Left colon (tissue), 2 donors: ENCODE measurements at places on chromosomes 12 and 14.
A peak's percentile ranks its signal among the peaks of the same experiment; 100 is the strongest.

- DNase-seq, result no peak
Observed at GRCh38 chr12:128381541-128381940, 114.6 kb downstream of the TMEM132C start.

- DNase-seq, result no peak
Observed at GRCh38 chr14:24795406-24795805, 161.4 kb upstream of the GZMB start.

DNA sequence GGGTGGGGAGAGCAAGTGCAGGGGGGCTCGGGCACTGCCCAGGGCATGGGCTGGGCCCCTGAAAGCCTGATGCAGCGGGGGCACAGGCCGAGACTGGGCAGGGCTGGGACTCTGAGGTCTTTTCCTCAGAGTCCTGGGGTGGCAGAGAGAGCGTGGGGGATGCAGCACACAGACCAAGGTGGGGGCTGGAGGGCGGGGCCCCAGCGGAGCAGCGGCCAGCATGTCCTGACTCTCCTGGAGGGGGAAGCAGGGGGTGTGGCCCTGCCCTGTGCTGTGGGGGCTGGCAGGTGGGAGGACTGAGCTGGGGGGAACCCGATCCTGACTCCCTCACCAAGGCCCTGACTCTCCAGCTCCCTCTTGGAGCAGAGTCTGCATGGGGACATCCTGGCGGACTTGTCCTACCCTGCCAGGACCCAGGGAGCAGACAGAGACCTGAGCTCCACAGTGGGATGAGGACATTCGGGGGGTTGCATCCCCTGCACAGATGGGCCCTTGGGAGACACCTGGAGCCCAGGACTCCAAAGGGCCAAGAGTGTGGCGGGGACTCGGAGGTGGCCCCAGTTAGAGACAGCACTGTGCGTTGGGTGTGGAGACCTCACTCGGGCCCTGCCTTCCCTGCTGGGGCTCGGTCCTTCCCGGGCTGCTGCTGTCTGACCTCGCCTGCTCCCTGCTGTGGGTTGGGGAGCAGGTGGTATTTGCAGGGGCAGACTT, 326.1 kb downstream of the TMEM121 start:
- DNase-seq, result no peak

- DNase-seq, result no peak
Observed at GRCh38 chr12:76666290-76666835, 97.6 kb upstream of the ZDHHC17 start.

DNA sequence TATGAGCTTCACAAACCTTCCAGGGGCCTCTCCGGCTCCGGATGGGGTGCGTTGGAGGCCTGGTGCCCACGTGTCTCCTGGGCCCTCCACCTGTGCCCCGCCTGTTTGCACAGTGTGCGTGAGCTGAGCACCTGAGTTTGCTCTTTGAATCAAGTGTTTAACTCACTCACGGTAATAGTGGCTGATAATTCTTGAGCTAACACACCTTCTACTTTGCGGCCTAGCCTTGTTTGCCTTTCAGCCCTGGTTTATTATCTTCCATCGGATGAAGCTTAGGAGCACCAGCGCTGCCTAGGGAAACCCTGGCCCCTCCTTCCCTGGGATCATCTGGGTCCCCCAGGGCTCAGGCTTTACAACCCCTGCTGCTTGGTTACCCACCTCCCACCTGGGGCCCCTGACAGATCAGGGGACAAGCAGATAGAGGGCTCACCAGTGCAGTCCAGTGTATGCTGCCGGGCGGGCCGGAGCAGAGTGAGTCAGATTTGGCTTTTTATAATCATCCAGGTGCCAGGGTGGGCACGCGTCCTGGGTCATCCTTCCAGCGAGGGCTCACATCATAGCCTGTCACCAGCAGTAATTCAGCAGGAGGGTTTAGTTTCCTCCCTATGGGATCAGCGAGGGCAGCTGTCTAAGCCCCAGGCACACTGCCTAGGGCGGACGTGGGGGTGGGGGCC, 62.8 kb upstream of the RFLNA start:
- peak; percentile 74 for DNase-seq

DNA sequence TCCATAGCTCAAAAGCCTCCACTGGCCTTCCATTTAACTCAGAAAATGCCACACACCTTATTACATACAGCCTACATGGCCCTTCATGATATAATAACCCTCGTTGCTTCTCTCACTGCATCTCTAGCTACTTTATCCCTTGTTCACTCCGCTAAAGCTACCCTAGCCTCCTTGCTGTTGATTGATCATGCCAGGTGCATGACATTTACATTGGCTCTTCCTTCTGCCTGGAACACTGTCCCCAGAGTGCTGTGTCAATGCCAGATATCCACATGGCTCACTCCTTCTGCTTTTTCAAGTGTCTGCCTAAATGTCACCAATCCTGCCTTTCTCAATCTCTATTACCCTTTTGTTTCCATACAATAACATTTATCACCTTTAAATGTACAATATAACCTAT, 58.3 kb downstream of the CAND1 start:
- DNase-seq, result no peak

DNA sequence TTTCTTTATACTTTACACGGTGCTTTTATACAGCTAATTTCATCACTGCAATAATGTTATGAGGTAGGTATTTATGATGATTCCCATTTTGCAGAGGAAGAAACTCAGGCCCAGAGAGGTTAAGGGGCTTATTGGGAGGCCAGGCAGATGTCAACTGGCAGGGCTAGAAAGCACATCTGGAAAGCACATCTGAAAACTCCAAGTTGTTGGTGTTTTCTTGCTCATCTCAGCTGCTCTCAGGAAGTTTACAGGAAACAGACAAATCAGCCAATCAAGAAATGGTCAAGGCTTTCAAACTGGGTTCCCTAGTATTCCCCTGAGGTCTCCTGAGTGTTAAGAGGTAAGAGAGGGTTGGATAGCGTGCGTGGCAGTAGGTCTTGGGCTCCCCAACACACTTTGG, 124.1 kb upstream of the MED13L start:
- no peak for DNase-seq

DNA sequence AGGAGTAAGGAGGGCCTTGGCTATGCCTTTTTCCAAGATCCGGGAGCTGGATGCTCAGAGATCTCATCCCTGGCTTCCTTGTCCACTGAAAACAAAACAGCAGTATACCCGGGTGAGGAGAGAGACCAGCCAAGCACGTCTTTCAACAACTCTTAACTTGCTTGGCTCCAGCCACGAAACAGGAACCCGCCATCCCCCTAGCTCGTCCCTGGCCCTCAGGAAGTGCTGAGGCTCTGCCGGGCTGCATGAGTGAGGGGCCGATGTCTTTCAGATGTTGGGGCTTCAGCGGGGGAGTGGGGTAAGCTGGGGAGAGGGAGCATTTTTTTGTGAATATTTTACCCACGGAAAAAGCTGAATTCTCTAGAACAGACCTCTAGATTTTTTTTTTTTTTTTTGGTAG, 231.1 kb downstream of the CACNA1C start:
- no peak for DNase-seq

GRCh38 chr14:40955131-40955505, 651.6 kb upstream of the LRFN5 start:
- no peak for DNase-seq

- DNase-seq, result no peak
Observed at GRCh38 chr12:129558036-129558435, 345.8 kb downstream of the TMEM132D start.

DNA sequence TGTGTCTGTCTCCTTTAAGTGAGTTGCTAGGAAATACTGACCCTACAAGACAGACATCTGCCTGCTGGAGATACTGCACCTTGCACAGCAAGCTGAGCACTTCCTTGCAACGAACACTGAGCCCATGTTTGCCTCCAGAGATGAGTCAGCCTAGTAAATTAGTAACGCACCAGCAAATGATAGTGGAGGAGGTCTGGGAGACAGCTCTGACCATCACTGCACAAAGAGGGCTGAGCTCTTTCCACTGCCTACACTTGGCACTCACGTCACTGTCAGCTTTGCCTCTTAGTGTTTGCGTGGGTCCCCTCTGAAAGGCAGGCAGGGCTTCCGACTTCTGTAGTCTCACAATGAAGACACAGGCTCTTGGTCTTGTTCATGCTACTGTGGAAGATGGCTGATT, 109.0 kb downstream of the APAF1 start:
- no peak for DNase-seq

- DNase-seq, result no peak
Observed at GRCh38 chr12:15801770-15802744, 12.9 kb upstream of the EPS8 start.

DNA sequence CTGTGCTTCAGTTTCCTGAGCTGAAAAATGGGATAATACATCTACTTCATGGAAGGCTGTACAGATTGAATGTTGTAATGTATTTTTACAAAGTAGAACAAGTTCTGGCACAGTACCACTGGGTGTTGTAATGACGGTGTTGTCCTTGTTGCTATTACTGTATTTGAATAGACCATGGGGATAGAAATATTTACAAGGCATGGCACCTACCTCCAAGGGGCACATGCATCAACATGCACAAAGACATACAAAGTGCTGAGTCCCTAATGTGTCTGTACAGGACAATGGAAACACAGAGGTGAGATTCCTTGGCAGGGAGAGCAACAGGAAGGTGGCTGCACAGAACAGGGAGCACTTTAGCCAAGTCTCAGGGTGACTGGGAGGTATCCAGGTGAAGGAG, 930.6 kb upstream of the TMEM132C start:
- DNase-seq, result no peak

DNA sequence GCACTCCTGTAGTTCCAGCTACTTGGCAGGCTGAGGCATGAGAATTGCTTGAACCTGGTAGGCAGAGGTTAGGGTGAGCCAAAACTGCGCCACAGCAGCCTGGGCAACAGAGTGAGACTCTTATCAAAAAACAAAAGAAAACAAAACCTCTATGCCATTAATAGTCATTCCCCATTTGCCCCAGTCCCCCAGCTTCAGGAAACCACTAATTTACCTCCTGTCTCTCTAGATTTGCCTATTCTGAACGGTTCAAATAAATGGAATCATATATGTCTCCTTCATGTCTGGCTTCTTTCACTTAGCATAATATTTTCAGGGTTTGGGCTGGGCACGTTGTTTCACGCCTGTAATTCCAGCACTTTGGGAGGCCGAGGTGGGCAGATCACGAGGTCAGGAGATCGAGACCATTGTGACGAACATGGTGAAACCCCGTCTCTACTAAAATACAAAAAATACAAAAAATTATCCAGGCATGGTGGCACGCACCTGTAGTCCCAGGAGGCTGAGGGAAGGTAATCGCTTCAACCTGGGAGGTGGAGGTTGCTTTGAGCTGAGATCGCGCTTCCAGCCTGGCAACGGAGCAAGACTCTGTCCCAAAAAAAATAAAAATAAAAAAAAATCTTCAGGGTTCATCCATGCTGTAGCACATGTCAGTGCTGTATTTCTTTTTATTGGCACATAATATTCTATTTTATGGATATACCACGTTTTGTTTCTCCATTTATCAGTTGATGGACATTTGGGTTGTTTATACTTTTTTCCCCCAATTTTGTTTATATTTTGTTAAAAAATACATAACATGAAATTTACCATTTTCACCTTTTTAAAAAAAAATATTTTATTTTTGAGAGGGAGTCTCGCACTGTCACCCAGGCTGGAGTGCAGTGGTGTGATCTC, 31.9 kb downstream of the KNTC1 start:
- no peak for DNase-seq

GRCh38 chr12:119631930-119632678, 35.8 kb upstream of the PRKAB1 start:
- DNase-seq, result no peak

DNA sequence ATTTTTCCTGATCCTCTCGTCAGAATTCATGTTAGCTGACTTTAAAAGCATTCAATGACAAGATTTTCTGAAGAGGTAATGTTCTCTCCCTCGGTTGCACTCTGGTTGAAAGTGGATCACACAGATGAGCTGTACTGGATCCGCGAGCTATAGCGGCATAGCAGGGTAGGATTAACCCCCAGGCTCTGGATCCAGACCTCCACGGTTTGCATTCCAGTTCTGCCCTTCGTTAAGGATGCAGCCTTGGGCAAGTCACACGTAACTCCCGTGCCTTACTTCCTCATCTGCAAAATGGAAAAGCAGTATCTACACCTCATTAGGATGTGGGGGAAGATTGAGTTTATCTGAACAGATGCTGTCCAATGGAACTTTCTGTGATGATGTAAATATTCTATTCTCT, 13.8 kb downstream of the CCDC92 start:
- DNase-seq, result no peak

DNA sequence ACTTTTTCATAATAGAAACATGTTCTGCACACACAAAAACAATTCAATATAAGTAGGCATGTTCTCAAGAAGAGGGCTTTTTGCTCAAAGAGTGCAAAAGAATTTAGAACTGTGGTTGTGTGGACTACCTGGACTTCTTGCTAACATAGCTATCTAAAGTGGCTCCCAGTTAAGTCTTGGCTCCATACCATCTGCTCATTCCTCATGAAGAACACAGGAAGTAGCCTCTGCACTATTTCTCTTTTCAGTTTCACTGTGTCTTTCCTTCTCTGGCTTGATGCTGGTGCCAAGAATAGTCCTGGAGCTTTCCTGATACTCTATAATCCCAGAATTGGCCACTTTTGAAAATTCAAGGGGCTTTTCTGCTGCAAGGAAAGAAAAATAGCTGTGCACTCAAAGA, 127.4 kb downstream of the CCER1 start:
- no peak for DNase-seq

GRCh38 chr14:64728106-64728505, 23.9 kb downstream of the PLEKHG3 start:
- no peak for DNase-seq

- no peak for DNase-seq
Observed at GRCh38 chr12:89750389-89751351, 42.0 kb upstream of the ATP2B1 start.

DNA sequence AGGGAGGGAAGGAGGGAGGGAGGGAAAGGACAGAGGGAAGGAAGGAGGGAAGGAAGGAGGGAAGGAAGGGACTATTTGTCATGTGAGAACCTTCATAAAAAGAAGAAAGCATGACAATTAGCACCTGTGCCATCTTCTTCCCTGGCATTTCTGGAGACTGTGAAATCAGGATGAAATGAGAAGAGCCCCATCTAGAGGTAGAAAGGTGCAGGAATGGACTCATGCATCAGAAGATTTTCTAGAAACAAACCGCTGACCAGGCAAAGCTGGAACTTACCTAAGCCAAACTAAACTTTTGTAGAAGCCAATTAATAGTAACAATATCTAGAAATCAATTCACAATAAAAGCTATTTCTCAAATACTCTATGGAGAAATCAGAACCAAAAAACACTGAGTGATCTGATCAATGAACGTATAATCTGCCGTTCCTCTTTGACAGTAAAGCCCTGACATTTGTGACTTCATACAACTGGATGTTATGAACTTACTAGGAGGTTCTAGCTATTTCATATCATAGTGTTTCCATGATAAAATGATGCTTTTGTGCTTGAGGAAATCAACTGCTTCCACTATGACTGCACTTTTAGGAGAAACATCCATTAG, 24.4 kb upstream of the CRACR2A start:
- DNase-seq, result no peak

GRCh38 chr14:97771340-97772045, 974.3 kb downstream of the VRK1 start:
- DNase-seq, result no peak

- no peak for DNase-seq
Observed at GRCh38 chr14:77290705-77291104, 19.7 kb upstream of the NGB start.

GRCh38 chr12:122022393-122023338, 982 bp downstream of the BCL7A start:
- no peak for DNase-seq
